Panc1 (cell line): ENCODE measurements at places on chromosomes 13 and 19.
A peak's percentile ranks its signal among the peaks of the same experiment; 100 is the strongest.

DNA sequence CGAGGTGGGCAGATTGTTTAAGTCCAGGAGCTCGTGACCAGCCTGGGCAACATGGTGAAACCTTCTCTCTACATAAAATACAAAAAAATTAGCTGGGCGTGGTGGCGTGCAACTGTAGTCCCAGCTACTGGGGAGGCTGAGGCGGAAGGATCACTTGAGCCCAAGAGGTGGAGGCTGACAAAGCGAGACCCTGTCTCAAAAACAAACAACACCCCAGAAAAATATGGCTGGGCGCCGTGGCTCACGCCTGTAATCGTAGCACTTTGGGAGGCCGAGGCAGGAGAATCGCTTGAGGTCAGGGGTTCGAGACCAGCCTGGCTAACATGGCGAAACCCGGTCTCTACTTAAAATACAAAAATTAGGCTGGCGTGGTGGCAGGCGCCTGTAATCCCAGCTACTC is 3.4 kb upstream of the HNRNPL start:
- H3K27ac ChIP-seq: peak overlapping the region; percentile 99
- no peak for DNase-seq
- H3K4me3 ChIP-seq: peak overlapping the region; percentile 82
- H3K4me1 ChIP-seq: peaks cover 23% of the 10 kb centered on the region

GRCh38 chr13:105982219-105982930 is 553.1 kb downstream of the EFNB2 start:
- no peaks in the 10 kb centered on the region for H3K4me1 ChIP-seq
- H3K4me3 ChIP-seq: no peak overlapping the region
- H3K36me3 ChIP-seq: no peaks in the 10 kb centered on the region
- H3K27ac ChIP-seq: no peak overlapping the region
- H3K27me3 ChIP-seq: no peaks in the 10 kb centered on the region
- DNase-seq: no peak

- H3K4me3 ChIP-seq: no peak overlapping the region
- no peaks in the 10 kb centered on the region for H3K27me3 ChIP-seq
- H3K27ac ChIP-seq: no peak overlapping the region
- H3K36me3 ChIP-seq: no peaks in the 10 kb centered on the region
Measured at GRCh38 chr19:45276284-45276687, 25.2 kb downstream of the MARK4 start.

DNA sequence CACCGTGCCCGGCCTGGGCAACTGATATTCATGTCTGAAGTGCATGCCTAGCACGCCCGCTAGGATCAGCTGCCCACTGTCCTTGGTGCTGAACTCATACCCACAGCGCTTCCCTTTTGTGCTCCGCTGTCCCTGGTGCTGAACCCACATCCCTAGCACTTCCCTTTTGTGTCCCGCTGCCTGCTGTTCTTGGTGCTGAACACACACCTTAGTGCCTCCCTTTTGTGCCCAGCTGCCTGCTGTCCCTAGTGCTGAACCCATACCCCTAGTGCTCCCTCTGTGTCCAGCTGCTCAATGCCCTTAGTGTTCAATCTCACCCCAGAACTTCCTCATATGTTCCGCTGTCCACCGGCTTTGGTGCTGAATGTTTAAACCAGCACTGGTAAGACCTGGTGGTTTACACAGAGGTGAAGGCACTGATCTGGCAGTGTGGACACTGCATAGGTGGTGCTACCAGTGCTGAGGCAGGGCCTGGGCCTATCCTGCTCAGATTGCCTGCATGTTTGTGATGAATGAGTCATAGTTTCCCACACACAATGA is 26.3 kb upstream of the SIGLEC11 start:
- DNase-seq: peak; percentile 5
- no peak overlapping the region for H3K27ac ChIP-seq
- no peaks in the 10 kb centered on the region for H3K4me1 ChIP-seq
- H3K36me3 ChIP-seq: no peaks in the 10 kb centered on the region; the same call in 1 of the 2 replicates
- no peaks in the 10 kb centered on the region for H3K27me3 ChIP-seq

DNA sequence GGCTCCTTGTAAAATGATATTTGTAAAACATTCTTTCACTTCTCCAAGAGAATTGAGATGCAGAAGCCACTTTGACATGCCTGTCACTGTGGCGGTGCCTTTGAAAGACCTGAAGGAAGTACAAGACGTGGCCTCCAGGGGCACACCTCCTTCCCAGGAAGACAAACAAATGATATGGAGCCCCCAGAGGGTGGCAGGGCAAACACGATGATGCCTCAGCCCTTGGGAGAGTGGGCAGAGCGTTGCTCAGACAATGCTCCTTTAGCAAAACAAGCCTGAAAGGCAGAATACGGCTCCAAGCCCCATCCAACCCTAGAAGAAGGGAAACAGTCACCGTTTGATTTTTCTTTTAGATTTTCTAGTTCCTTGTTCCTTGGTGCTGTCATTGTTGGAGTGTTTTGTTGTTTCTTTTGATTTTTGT is 9.2 kb upstream of the ATP12A start:
- no peaks in the 10 kb centered on the region for H3K36me3 ChIP-seq
- DNase-seq: no peak
- H3K27ac ChIP-seq: no peak overlapping the region
